Caki2 (cell line): ENCODE measurements at places on chromosomes 6 and 20. TPM values are rescaled to one million over a fixed set of nuclear protein-coding genes. Genes with fewer than 3 reads are reported as not detected.
A peak's percentile ranks its signal among the peaks of the same experiment; 100 is the strongest.

ATP5F1E gene
- 42.7 and 54.7 TPM in 2 replicates for total RNA-seq

PAK5 gene
- not detected in 2 replicates for total RNA-seq

CYP24A1 gene
- total RNA-seq = 154 and 180 TPM in 2 replicates

TRIM15 gene
- not detected in 2 replicates for total RNA-seq

DOK5 gene
- total RNA-seq = 1.6 and 3.5 TPM in 2 replicates

DNA sequence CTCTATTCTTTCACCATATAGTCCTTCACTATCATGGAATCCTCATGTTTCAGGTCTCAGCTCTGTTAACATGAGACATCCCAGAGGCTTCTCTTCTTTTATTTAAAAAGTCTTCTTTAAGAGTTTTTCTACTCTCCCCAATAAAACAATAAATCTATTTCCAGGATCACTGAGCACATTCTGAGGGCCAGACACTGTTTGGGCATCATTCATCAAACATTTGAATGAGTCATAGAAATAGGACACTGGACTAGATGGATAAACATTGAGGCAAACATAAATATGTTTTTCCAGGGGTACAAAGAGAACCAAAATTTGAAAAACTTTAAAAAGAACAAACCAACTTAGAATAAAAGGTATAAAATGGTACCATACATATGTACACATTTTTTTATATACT lies 554.4 kb downstream of the KIF16B start:
- peak; percentile 4 for DNase-seq

DNA sequence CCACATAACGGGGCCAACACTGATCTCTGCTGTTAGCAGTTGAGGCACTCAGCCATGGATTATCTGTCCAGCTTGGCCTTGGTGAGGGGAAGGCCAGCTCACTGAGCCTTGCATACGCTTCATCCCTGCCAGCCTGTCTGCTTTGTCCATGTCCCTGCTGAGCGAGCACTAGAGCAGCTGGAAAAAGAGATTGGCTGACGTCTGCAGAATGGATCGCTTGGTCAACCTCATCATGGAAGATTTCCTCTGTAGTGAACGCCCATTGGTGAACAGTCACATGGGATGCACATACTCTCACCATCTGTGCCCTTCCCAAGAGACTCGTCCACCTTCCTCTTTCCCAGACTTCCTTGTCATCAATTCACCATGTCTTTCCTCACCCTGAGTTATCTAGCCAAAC lies 26.9 kb downstream of the MUC22 start:
- no peak for DNase-seq

DNA sequence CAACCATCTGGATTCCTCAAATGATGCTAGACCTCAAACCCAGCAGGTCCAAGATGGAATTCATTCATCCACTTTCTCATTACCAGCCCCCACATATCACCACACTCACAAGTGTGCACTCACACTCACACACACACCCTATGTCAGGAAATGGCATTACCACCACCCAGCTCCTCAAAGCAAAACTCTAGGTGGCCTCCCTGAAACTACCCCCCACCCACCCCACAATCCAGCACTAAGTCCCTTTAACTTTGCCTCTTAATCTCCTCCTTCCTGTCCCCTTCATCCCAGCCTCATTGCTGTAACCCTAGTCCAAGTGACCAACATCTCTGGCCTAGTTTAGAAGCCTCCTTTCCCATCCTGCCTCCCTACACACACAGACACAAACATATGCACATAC lies 109.4 kb downstream of the TNFAIP3 start:
- no peak for DNase-seq

- no peak for DNase-seq
Observed at GRCh38 chr6:1068905-1069304, 243.0 kb upstream of the FOXQ1 start.

- DNase-seq = peak; percentile 25
Observed at GRCh38 chr6:91486200-91486599, 899.3 kb upstream of the MAP3K7 start.

DNA sequence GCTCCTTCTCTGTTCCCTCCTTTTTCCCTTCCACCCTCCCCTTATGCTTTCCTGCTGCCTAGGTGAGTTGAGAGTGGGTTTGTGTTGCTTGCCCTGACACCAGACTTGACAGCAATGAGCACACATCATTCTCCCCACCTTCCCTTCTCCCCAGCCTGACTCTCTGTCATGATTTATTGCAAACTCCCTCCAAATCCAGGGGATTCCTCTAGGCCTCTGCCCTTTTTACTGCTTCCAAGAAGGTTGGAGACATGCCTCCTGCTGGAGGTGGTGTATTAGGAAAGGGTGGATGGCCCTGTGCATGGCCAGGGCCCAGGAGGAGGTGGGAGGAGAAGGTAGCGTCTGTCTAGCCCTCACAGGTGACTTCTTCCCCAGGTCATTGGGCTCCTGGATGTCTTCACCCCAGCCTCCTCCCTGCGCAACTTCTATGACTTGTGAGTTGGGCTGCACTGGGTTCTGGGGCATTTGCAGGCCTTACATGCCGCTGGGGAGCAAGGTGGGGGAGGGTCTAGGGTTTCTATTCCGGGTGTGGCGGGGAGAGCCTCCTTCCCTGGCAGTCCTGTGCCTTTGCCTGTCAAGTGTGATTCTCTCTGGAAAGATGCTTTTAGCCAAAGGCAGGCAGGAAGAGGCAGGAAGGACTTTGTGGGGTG lies 2.1 kb downstream of the MAPK13 start:
- no peak for DNase-seq

DNA sequence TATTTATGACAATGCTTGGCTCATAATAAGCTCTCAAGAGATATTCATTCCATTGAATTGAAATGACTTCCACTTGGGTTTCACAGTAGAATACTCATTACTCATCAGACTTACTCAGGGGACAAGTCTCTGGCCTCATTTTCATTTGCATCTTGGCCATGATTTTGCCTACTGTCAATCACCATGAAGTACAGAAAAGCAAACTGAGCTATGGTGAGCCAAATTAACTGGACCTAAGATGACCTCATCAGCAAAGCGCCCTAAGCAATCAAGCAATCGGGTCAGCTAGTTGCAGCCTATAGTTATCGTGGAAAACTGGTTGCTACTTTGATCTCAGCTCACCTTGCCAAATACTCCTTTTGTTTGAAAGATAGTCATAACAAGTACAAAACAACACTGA lies 494.7 kb upstream of the SLC35B3 start:
- no peak for DNase-seq

DNA sequence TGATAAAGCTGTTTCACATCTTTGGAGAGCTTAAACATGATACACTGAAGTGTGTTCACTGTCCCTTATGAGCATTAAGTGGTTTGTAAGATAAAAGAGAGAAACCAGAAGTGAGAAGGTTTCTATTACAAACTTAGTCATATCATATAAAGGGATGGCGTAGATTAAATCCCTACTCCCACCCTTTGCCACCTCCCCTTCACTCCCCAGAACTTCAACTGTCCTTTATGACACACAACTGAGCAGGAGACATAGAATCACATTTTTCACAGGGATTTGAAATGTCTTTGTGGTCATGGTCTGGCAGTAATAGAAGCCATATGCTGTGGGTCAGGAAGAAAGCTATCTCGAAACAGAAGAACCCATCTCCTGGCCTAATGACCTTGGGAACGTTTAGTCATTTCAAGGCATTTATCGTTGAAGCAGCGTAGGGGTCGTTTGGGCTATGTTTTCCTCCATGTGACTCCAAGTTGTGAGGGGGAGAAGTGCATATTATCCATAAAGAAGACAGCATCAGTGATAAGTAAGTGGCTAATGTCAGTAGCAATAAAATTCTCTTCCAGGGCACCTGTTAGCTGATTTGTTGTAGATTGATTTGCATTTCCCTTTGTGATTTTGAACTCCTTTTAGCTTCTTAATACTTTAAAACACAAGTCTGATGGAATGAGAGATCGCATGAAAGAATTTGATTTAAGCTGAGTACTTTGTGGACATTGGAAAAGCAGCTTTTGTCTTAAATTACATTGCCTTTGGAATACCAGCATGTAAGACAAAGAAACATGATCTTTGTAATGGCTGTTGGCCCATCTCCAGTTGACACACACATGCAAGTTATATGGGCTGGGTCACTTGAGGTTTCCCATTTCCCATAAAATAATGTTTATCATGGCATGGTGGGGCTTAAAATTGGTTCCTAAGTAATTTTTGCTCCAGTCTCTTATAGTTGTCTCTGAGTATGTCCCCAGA lies 501.5 kb upstream of the FLRT3 start:
- DNase-seq = no peak

DNA sequence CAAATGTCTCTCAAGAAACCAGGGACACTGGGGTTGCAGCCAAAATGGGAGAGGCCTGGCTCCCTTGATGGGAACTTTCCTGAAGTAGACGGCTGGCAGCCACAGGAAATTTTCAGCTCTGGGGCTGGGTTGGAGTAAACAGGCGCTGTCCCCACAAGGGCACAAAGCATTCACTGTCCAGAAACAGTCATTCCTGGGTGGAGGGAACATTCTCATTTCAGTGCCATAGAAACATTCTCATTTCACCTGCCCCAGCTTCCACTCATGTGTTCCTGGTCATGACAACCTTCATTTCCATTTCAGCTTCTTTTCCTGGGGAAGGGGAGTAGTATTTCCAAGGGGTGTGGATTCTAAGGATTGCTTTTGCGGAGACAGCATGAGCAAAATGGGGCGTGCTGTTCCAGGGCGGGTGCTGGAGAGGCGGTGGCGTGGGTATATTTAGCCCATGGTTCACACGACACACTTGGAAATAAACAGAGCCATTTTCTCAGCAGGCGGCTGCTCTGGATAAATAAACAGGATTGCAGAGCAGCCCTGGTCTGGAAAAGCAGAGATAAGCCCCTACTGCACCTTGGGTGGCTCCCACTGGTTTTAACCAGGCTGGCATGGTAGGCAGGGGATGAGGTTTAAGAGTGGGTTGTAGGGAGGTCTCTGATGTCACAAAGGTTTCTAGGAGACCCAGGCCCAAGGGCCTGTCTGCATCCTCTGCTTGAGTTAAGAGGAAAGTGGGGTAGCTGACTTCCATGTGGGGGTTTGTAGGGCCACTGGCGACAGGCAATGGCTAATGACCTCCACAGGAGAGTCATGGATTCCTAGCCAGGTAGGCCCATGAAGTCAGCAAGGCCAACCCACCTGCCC lies 32.9 kb downstream of the COX4I2 start:
- DNase-seq = no peak

DNA sequence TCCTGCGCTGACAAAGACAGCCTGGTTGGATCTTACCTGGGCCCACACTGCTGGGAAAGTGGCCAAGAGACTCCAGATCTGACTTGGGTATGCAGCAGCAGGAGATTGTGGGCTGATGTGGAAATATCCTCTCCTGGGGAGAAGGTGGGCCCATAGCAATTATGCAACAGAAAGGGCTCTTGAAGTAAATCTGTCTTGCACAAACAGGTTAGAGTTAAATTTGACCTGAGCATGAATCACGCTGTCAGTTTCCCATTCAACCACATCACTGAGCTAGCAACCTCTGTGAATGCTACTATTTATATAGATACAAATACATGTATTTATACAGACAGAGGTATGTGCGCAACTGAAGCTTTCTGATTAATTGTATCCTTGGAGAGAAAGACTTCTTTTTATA lies 28.3 kb upstream of the PDYN start:
- no peak for DNase-seq

DNA sequence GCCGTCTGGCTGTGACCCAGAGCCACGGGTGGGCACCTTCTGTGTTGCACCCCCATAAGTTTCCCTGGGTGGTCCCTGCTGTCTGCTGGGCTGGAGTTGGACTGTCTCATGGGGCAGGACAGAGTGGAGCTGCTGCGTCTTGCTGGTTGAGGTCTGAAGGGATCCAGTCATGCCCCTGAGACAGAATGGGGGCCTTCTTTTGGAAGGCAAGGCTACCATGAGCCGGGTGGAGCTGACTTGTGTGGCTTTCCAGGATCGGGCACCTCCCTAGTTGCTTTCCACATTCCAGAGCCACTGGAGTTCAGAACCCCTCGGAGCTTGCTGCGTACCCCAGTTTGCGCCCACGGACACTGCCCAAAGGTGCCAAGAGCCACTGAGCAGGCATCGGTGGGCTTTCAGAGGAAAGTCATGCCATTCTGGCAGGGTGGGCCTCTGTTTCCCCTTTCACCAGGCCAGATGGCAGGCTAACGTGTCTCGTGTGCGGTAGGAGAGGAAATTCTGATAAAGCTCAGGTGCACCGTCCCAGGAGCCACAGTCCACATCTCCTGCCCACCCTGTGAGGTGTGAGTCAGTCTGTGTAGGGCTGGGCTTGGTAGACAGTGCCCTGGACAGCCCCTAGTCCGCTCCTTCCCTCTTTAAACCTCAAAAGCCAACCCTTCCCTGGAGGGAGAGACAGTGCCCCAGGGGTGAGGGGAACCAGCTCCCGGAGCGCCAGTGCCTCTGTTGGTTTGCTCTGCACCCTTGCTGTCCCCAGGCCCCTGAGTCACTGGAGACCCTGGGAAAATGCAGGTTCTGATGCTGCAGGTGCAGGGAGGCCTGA lies 125.3 kb downstream of the SYCP2 start:
- no peak for DNase-seq
